ENCODE measurements at places on chromosomes 5 and 9.

GRCh38 chr9:87520172-87520683 is 22.6 kb downstream of the DAPK1 start:
- DNase-seq = no peak

DNA sequence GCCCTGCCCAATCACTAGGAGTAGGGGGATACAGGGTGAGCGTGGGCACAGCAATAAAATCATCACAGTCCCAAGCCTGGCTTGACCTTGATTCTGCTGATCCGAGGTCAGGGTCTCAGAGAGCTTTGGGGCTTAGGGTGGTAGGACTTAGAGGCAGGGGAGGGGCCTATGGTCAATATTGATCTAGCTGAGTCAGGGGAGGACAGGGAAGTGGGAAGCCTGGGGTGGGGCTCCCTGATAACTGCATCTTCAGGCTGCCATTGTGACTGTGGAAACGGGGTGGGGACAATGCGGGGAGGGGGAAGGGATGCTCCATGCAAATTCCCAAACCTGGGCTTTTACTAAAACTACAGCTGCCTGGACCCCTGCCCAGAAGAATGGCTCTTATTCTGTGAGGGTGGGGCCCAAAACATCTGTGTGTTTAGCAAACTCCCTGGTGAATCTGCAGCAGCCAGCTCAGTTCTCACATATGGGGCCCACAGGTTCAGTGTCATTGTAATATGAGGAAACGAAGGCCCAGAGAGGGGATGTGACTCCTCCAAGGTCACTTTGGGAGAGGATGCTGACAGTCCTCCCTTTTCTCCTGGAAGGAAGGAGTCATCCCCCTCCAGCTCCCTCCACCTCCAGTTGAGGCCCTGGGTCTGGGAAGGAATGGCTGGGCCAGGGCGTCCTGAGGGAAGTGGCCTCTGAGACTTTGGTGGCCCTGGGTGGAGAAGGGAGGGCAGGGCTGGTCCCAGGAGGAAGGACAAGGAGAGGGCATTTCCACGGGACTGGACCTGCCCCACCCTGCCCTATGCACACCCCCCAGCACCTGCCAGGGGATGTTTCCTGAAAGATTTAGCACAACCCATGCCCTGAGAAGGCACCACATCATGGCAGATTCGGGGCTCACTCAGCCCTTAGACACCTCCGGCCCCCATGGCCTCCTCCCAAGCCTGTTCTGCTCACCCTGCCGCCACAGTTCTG is 26.4 kb downstream of the SLC6A7 start:
- no peak for DNase-seq

DNA sequence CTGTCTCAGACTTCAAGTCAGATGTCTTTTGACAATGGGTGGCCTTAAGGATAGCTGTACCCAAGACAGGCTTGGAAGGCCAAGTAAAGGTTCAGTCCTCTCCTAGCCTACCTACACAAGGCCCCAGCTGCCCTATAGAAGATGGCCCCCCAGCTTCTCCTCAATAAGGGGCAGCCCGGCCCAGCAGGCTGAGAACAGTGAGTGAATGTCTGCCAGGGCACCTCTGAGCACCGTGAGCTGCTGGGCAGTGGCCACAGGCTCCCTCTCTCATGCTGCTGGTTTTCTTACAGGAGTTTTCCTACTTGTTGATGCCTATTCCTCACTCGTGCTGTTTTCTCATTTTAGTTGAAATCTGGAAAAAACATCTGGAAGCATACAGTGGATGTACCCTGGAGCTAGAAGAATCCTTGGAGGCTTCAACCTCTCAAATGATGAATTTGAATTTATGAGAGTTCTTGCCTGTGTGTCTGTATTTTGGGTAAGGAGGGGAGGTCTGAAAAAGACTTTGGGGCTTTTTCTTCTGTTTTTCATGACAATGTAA is 40.1 kb downstream of the SECISBP2 start:
- no peak for DNase-seq

DNA sequence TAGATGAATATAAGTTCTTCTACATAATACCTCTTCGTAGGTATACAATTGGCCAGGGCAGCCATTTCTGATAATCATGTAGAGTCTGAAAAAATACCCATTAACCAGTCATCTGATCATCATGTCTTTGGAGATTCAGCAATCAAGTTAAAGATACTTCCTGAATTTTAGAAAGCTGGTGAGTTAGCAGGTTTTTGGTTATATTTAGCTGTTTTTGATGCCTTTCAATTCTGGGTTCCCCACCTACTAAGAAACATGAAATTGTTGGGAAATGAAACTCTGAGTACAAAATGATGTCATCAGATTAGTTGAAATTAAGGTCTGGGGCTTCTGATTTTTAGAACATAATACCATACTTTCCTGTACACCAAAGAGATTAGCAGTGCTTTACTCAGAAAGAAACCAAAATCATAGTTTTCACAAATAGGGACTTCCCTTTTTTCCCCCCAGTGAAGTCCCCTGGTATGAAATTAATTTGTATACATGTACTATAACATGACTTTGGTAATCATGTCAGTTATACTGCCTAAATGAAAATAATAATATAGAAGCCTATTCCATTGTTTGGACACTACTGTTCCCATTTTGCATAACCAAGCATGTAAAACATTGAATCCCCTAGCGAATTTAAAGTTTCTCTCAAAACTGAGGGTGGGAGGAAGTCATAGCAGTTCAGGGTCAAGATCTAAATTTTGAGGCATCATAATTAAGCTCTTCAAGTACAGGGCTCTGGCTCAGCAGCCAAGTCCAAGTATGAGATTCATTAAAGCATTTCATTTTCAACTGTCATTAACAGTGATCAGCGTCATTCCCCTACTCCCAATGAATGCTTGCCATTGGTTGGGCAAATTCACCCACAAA is 17.9 kb downstream of the PRLR start:
- DNase-seq = no peak

GRCh38 chr5:1772634-1773033 is 27.0 kb downstream of the MRPL36 start:
- DNase-seq = peak; percentile 28

- no peak for DNase-seq
Measured at GRCh38 chr5:54362992-54363625, 52.7 kb upstream of the ARL15 start.

- no peak for DNase-seq
Measured at GRCh38 chr5:1892685-1893445, 10.1 kb upstream of the IRX4 start.

DNA sequence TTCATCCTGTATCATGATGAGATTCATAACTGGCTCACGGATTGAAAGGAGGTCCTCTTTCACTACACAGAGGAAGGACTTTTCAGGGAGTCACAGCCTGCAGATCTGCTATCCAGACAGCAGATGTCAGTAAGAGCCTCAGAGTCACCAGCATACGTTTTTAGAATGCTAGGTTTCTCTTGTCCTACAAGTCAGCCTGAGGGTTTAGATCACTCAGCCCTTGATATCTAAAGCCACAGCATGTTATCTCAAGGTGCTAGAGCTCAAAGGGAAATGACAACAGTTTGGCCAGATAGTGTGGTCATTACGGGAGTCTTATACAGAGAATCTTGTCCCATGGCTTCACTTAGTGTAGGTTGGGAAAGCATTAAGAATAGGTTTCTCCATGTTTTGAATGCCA is 30.9 kb upstream of the SLC46A2 start:
- peak; percentile 2 for DNase-seq
